Fibroblast of skin of right biceps (primary cell): ENCODE measurements at places on chromosomes 2 and 18.

- no peak for DNase-seq
These were observed 50.8 kb downstream of the TWIST2 start for GRCh38 chr2:238898534-238899281.

- peak; percentile 51 for DNase-seq
These were observed 23.8 kb downstream of the ANKAR start for GRCh38 chr2:189698020-189698887.

GRCh38 chr2:204541637-204542036 lies 3.6 kb upstream of the PARD3B start:
- no peak for DNase-seq

- no peak for DNase-seq
These were observed 373.6 kb downstream of the DCDC2C start for GRCh38 chr2:4077017-4077416.

GRCh38 chr18:57585855-57586250 lies 649 bp downstream of the FECH start:
- no peak for DNase-seq

- DNase-seq = peak; percentile 62
These were observed 30.9 kb downstream of the MREG start for GRCh38 chr2:215982465-215982875.

DNA sequence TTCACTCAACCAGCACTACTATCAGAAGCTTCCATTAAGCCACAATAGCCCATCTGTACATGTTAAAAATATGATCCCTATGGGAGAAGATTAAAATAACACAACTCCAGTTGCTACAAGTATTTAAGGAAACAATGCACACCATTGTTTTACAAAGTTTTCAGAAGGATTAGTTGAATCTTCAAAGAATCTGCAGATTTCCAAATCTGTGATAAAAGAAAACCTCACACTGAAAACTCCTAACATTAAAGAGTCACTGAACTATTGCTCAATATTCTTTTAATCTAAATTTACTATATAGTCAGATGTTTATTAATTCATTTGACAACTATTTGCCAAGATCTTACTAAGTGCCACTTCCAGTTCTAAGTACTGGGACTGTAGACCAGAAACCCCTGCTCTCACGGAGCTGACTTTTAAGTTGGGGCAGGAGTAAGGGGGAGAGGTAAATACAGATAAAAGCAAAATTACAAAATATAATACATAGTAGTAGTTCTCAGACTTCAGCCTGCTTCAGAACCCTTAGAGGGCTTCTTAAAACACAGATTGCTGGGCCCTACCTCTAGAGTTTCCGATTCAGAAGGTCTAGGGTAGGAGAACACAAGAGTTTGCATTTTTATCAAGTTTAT lies 94.4 kb downstream of the STK39 start:
- no peak for DNase-seq

- DNase-seq = peak; percentile 72
These were observed 46.9 kb downstream of the CABYR start for GRCh38 chr18:24185805-24186204.

DNA sequence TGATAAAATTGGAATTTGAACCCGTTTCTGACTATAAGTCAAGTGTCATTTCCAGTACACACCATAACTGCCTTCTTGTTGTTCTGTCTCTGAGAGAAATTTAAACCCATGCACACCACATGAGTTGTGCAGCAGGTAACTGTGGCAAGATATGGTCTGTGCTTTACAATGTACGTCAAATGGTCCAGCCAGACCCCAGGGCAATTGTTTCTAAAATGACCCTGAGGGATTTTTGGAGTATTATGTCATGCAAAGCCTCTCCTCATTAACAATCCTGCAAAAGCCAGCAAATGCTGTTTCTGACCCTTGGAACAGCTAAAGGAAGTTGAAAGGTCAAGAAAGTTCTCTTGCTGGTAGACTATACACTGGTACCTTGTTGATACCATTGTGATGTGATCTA lies 47.7 kb upstream of the WIPF1 start:
- DNase-seq = no peak
